Ascending aorta (tissue), 2 donors: ENCODE measurements at places on chromosomes 12 and 14. TPM values are rescaled to one million over a fixed set of nuclear protein-coding genes. Genes with fewer than 3 reads are reported as not detected.

Gene OAS1
- total RNA-seq: 0.96 TPM

Gene PHETA1
- total RNA-seq: 12.9 TPM

Gene PARP2
- total RNA-seq: 0.32 TPM

Gene ANG
- 4.2 TPM for total RNA-seq

Gene FBXL14
- 14.7 TPM for total RNA-seq

Gene FOXN4
- not detected for total RNA-seq

Gene SLC6A13
- total RNA-seq: not detected

Gene ETFBKMT
- 0.64 TPM for total RNA-seq

Gene TPPP2
- total RNA-seq: not detected
